ENCODE measurements at places on chromosomes 1 and 21.

DNA sequence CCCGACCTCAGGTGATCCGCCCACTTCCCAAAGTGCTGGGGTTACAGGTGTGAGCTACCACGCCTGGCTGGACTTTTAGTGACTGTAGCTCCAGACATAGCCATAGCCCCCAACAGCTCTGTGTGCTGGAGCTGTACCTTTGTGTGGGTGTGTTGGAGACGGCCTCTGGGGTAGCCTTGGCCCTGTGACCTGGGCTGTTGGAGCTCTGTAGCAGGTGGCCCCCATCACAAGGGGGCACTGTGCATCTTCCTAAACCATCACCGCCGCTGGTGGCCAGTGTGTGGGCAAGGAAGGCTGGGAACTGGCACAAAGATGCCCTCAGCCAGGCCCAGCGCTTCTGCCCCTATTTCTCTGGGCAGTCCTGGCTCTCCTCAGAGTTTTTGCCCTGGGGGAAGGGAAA is 38.4 kb upstream of the FOXO6 start:
- peak; percentile 81 for DNase-seq

GRCh38 chr1:203380420-203381150 is 29.7 kb upstream of the FMOD start:
- no peak for DNase-seq

DNA sequence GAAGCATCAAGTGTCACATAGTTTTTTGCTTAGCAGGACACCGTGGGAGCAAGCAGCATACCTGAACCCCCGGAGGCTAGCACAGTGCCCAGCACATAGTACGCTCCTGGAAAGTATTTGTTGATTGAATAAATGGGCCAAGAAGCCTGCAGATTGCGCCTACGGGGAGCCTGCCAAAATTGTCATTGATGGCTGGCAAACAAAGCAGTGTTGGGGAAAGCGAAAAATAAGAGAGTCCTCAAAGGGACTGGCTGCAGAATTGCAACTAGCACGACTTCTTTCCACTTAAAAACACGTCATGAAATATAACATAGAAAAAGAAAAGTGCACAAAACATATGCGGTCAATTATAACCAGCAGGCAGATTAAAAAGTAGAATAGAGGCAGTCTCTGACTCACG is 125.2 kb upstream of the GALNT2 start:
- DNase-seq: no peak

DNA sequence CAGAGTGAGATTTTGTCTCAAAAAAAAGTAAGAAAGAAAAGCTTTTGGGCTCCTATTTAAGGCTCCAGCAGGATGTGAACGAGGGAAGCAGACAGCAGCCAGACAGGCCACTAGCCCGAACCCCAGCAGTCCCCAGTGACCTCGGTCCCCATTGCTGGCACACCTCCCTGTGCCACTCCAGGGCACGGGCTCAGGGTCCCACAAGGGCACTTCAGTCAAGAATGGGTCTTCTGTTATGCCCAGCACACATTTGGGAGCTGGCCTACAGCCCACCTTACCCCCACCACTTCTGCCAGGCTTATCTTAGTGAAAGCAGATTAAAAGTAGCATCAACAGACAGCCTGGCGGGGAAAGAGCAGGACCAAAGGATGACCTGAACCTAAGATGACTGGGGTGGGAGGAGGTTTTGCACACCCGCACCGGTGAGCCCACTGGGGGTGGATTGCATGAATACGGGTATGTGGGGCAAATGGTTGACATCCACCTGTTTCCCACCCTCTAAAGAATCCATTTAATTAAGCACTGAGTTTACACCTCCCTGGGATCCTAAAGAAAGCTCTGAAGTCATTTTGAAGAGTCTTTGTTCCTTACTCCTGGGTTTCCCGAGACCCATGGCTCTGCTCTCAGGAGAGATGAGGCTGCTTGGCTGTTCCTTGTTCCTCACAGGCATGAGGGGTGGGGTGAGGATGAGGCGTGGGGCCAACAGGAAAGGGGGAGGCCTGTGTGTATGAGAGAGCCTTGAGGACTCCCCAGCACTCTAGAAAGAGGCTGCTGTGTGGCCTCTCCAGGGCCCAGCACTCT is 4.7 kb downstream of the CHI3L1 start:
- DNase-seq: peak; percentile 89

GRCh38 chr1:94322696-94323095 is 85.3 kb upstream of the ARHGAP29 start:
- no peak for DNase-seq

- no peak for DNase-seq
Observed at GRCh38 chr1:10380594-10381275, 18.1 kb upstream of the PGD start.

DNA sequence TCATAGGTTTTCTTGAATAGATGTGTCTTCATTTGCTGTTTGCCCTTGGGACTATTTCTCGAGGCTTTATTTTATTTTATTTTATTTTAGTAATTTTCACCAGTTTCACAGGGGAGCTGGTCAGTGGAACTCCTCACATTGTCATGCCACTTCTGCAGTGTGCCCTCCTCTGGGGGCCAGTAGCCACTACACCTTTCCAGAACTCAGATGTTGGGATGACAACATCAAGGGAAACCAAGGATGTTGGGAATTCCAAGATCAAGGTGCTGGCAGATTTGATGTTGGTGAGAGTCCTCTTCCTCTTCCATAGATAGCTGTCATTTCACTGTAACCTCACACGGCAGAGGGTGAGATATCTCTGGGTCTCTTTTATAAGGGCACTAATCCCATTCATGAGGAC is 35.5 kb downstream of the SLC26A9 start:
- DNase-seq: peak; percentile 55

GRCh38 chr1:148372731-148373130 is 110.4 kb downstream of the PPIAL4G start:
- DNase-seq: no peak

GRCh38 chr1:159598196-159598595 is 10.6 kb downstream of the APCS start:
- DNase-seq: no peak

- peak; percentile 13 for DNase-seq
Observed at GRCh38 chr1:197444755-197445154, 176.7 kb downstream of the CRB1 start.

DNA sequence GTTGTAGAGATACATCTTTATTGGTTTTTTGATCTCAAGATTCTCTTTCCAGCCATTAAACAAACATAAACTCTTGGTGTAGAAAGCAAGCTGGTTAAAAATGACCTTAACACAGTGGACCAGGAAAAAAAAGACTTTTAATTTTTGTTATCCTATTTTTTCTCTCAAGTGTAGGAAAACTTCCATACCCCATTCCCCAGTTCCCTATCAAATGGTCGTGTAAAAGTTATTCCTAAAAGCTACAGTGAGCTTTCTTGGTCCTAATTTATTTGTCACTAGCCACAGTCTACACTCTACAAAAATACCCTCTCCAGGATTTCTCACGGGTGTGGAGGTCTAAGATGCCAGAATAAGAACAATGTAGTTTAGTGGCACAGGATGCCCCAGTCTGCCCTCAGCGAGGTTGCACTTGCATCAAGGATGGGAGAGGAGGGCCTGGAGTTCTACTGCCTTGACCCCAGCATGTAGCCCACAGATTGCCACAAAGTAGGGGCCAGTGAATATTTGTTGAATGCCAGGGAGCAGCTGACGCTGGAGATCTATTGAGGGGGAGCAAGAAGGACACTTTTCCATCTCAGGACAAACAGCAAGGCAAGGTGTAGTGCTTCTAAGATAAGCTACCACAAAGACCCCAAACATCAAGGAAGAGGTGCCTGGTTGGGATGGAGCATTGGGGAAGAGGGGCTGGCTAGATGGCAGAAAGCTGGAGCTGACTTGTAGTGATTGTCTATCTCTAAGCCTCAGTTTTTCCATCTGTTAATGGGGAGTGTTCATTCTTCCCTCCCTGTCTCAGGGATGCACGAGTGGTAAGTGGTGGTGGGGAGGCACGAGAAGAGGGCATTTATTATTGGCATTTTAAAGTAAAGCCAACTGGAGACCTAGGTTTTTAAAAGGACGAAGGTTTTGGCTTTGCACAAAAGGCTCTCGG is 1.8 kb downstream of the MYCL start:
- DNase-seq: peak; percentile 59

DNA sequence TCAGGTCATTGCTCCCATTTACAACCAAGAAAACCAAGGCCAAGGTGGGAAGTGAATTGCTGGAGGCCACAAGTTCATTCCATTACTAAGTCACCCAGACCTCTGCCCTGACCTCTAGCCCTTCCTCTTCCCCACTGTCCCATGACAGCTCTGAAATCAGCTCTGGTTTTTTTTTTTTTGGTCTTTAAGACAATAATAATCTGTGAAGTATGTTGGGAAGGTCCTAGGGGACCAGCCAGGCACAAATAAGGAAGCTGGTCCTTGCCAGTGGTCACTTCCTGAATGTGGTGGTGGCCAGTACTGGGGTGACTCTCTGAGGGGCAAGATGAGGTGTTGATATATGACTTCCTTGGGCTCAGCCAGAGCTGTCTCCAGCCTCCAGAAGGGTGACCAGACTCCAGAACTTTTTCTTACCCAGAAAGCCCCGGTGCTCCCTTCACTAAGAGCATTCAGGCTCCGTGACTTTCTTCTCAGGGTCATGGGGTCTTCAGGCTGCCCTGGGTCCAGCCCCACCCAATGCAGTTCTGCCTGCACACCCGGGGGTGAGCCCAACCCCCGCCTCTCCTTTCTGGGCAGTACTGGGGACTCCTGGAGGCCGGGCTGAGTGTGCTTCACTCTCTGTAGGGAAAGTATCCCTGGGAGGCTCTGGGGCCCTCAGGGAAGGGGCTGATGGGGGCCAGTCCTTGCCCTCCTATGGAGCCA is 159.6 kb downstream of the PTPRU start:
- no peak for DNase-seq

DNA sequence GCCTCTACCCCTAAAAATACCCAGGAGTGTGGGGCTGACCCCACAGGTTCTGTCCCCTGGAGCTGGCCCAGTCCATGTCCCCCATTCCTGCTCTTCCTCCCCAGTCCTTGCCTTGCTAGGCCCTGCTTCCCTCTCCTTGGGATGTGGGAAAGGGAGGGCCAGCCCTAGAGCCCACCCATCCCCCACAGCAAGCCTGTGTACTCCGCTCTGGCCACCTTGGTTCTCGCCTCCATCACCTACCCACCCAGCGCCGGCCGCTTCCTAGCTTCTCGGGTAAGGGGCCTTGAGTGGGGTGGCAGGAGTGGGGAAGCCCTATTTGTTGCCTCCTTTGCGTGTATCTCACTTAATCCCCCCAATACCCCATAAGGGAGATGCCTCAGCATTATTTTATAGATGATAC is 6.7 kb downstream of the CLCNKB start:
- DNase-seq: no peak

DNA sequence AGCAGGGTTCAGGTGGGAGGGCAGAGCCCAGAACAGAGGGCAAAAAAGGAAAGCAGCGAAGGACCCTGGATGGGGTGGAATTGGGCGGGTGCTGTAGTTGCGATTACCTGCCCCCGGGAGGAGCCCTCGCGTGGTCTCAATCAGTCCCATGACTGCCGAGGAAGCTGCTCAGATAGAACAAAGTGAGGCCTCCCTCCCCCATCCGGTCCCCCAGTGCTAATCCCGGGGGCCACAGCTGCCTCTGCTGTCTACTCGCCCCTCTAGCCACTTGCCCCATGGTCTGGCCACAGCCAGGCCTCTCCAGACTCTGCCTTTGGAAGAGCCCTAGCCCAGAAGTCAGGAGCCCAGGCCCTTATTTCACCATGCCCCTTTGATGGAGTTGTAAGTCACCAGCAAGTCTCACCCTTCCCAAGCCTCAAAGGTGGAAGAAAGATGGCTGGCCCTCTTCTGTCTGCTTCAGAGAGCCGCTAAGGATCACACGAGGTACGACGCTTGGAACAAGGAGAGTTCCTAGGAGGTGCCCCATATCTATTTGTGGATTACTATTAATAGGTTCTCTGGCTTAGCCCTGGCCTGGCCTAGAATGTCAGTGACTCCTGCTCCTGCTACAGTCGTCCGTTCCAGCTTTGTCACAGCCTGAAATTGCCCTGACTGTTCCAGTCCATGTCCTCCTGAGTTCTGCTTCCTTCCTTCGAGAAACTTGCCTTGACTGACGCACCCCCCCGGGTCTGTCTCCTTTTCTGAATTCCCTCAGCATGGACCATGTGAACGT is 16.4 kb downstream of the ECHDC2 start:
- DNase-seq: peak; percentile 86

GRCh38 chr1:104132382-104132973 is 382.8 kb downstream of the AMY1C start:
- peak; percentile 77 for DNase-seq

- DNase-seq: no peak
Observed at GRCh38 chr21:44456214-44456914, 1.1 kb downstream of the LRRC3 start.

DNA sequence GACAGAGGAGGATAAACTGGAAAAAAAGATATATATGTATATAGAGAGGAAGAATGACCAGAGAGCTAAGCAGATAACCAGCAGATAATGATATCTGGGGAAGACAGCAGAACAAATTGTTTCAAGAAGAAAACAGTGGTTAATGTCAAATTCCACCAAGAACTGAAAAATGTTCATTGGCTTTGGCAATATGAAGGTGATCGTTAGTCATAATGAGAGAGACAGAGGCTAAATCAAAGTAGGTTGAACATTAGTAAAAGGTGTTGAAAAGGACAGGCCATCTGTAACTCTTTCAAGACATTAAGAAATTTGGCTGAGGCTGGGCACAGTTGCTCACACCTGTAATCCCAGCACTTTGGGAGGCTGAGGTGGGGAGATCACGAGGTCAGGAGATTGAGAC is 25.3 kb upstream of the CR2 start:
- DNase-seq: no peak

- peak; percentile 65 for DNase-seq
Observed at GRCh38 chr1:99851850-99852454, 1.8 kb downstream of the AGL start.

DNA sequence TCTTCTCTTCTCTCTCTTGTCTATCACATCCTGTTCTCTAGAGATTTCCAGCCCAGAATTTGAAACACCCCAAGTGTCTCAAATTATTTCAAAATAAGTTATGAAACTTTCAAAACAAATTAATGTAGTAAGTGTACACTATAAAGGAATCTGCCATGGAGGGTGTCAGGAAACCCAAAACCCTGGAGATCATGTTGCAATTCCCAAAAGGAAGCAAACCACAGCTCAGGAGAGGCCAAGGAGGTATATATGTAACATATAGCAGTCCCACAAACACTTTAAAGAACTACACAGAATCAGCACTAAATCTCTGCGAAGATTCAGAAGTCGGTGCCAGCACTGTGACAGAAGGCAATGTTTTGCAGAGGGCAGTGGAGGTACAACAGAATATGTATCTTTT is 26.6 kb downstream of the PTPN14 start:
- no peak for DNase-seq

- no peak for DNase-seq
Observed at GRCh38 chr1:69585666-69586065, 17.9 kb downstream of the LRRC7 start.

- DNase-seq: no peak
Observed at GRCh38 chr21:22900490-22900889, 1902.3 kb downstream of the NCAM2 start.

DNA sequence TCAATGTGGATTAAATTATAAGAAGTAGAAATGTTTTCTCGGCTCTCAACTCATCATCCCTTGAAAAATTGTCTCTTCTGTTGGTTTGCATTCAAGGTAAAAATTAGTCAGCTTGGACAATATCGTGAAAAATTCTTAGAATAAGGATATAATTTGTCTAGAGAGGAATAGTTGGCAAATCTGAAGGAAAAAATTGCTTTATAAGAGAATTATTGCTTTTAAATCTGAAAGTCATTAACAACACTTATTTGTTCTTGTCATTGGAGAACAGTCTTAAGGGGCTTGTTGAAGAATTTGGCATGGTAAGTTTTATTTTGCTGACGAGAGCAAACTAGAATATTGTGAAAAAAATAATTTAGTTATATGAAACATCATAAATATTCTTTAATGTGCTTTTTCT is 26.4 kb downstream of the ANGPTL1 start:
- DNase-seq: no peak

GRCh38 chr1:212040629-212041412 is 5.3 kb downstream of the DTL start:
- DNase-seq: no peak

Data from NCI-H82 (cell line).